Stimulated activated CD8-positive, alpha-beta memory T cell treated with anti-CD3 and anti-CD28 coated beads, Interleukin-15, amount 100 ng/mL, for 24 hours (primary cell): ENCODE measurements at places on chromosomes 13 and 19.

DNA sequence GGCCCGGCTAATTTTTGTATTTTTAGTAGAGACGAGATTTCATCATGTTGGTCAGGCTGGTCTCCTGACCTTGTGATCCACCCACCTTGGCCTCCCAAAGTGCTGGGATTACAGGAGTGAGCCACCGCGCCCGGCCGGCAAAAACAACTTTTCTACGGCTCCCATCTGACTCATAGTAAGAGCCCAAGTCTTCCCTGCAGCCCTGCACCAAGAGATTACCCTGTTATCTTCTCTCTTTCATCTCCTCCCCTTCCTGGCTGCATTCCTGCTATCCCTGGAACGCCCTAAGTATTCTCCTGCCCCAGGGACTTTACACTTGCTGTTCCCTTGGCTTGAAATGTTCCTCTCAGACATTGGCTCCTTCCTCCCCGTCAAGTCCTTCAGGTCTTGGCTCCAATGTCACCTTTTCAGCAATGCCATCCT is 6.6 kb downstream of the AP2S1 start:
- DNase-seq: no peak

- DNase-seq: no peak
Observed at GRCh38 chr13:24184265-24184841, 23.8 kb downstream of the SPATA13 start.

DNA sequence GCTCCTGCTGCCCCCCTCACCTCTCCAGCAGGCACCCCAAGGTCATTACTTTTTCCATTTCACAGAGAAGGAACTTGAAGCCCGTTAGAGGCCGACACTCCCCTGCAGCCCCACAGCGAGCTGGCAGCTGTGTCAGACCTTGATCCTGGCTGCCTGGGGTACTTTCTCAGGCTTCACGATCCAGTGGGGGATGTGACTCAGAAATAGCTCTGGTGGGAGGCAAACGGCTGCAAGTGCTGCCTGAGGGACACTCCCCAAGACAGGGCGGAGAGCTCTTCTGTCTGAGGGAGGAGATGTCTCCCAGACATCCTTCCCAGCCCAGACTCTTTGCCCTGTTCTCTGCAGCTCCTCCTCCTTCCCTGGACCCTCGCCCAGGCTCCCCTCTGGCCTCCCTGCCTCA is 4.8 kb downstream of the TSKS start:
- no peak for DNase-seq

DNA sequence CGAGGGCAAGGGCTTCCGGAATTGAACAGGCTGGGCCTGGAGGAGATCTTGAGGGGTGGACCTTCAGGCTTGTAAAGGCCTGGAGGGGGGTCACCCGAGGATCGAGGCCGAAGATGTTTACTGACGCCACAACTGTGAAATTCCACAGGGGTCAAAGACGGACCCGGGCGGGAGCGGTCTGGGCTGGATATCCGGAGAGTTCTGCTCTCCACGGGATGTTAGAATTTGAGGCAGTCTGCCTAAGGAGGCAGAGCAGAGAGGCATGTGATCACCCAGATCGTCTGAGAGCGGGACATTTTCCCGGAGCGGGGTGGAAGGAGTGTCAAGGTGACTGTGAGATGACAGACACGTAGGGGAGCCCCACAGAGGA is 13.2 kb downstream of the KLHL26 start:
- DNase-seq: no peak

GRCh38 chr13:111411151-111411858 is 90.9 kb downstream of the TEX29 start:
- no peak for DNase-seq
